Fibroblast of skin of scalp (primary cell): ENCODE measurements at places on chromosomes 3 and 15.

GRCh38 chr3:143121241-143122088, 1.9 kb downstream of the CHST2 start:
- DNase-seq = peak; percentile 76

DNA sequence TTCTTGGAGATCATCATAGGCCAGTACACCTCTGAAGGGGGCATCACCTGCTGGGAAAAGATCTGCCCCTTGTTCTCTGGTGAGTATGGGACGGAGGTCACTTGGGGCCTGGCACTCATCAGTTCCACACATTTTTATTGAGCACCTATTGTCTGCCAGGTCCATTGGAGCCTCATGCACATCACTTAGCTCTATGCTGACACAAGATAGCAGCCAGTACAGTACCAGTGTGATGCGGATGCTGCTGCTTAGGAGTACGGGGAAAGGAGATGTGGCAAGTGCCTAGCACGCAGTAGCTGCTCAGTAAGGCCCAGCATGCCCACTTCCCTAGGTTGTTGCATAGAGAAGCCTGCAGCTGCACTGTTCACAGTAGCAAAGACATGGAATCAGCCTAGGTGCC, 43.4 kb downstream of the SLC6A6 start:
- DNase-seq = no peak

DNA sequence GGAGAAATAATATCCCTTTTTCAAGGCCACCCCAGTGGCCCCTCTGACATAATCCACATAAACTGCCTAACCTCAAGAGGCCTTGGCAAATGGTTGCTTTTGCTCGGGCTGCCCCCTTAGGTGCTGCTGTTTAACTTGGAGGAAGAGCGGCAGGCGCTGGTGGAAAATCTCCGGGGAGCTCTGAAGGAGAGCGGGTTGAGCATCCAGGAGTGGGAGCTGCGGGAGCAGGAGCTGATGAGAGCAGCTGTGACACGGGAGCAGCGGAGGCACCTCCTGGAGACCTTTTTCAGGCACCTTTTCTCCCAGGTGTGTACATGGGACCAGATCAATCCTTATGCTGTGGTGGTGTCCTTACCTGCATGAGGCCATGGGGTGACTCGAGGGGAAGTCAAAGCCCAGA, 15.0 kb downstream of the DUOX1 start:
- no peak for DNase-seq

DNA sequence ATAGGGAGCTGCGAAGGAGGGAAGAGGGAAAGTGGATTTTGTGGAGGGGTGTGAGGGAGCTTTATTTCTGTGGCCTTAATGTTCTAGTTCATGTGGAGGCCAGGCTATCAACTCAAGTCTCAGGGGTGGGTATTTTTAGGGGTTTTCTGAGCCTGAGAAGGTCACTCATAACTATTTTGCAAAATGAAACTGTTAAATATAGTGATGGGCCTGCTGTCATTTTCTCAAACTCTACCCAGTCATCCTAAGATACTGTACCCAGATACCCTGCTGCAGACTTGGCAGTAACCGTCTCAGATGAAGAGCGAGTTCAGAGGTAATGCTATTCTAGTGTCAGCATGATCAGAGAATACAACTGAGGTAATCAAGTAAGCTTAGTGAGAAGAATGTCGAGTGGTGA, 545.0 kb upstream of the TBL1XR1 start:
- no peak for DNase-seq

DNA sequence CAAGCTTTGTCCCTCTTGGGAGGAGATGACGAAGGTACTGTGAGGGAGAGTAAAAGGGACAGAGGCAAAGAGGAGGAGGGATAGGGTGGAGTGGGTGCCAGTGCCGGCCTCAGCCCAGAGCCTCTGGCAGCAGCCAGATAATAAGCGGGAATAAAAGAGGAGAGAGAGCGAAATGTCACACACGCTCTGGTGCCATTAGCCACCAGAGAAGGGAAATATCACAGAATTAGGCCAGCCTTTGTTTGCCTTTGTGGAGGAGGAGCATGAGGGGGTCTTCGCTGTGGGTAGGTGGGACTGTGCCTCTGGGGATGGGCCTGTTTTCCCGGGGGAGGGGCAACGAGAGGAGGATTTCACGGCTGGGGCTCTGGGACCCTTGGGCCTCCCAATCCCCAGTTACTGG, 67.8 kb downstream of the LINGO1 start:
- DNase-seq = no peak

DNA sequence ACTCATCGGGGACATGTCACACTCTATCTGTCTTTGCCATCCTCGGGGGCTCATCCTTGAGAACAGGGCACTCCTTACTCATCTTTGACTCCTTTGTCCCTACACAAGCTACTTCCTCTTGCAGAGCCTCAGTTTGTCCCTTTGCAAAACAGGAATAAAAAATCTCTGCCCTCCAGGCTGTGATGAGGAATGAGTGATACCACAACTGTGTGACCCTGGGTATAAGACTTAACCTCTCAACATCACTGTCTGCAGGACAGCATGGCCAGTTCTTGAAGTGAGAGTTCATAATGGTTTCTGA, 48.5 kb downstream of the IQSEC1 start:
- DNase-seq = no peak

- peak; percentile 12 for DNase-seq
Observed at GRCh38 chr3:56753206-56753820, 48.4 kb downstream of the ARHGEF3 start.

GRCh38 chr3:191236646-191237045, 37.6 kb downstream of the OSTN start:
- DNase-seq = peak; percentile 61

DNA sequence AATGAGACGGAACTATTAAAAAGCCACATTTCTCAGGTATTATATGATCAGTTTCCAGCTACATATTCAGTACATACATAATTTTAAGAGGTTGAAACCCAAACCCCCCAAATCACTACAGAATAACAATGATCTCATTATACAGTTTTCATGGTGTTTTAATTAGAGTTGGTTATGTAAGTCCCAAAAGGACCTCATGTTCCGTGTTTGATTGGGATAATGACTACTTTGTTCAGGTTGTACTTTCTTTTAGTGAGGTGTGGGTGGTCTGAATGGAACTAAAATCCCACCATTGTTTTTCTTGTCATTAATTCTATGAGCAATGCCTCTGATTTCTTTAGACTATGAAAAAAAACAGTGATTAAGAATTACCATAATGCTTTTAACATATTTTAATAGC, 905.6 kb downstream of the NAALADL2 start:
- DNase-seq = no peak

GRCh38 chr3:33096093-33096868, 665 bp downstream of the GLB1 start:
- DNase-seq = peak; percentile 27

GRCh38 chr15:48028712-48029111, 92.1 kb upstream of the SLC24A5 start:
- no peak for DNase-seq

- DNase-seq = no peak
Observed at GRCh38 chr3:61919371-61919770, 358.0 kb downstream of the PTPRG start.

DNA sequence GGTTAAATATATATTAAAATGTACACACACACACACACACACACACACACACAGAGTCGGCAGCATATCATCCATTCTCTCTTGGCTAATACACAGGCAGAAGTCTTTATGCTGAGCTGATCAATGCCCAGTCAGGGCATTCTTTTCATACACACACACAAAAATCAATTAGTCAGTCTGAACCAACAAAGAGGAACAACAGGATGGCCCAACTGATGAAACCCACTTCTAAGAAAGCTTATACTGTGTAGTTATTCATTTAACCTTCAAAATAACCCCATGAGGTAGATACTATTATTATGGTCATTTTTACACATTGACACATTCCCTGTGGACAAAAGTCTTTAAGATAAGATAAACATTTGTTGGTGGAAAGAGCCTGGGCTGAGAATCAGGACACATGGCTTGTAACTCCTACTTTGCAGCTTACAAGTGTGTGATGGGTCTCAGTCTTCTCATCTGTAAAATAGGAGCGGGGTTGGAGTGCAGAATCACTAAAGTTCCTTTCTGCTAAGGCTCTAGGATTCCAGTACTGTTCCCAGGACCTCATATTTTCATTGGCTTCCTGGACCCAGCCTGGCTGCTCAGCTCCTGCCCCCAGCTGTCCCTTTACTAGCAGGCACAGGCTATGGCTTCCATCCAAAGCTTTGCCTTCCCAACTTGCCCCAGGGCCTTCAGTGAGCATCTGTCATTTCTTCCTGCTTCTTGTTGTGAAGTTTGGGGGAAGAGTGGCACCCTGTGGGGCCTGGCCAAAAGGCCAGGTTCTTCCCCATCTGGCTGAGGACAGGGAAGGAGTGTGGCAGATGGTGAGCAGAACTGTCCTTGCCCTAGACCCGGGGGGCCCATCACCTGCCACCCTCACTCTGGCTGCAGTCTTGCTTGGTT, 27.2 kb upstream of the GLCE start:
- DNase-seq = no peak

- DNase-seq = peak; percentile 22
Observed at GRCh38 chr3:55897573-55898224, 410.6 kb upstream of the WNT5A start.

DNA sequence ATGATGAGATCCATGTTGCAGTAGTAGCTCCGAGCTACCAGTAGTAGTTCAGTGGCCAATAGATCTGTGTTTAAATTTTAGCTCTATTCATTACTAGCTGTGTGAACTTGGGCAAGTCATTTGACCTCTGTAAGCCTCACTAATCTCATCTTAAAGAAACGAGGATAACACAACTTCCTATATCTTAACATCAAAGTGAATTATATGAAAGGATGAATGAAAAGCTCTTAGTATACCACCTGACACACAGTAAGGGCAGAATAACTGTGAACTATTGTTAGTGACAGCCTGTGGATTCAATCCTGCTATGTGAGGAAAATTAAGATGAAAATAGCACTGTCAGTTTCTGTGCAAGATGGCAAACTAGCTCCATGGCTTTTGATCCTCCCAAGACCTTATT, 114.5 kb upstream of the PHLDB2 start:
- no peak for DNase-seq

GRCh38 chr3:31762097-31762764, 218.8 kb downstream of the OSBPL10 start:
- DNase-seq = no peak

DNA sequence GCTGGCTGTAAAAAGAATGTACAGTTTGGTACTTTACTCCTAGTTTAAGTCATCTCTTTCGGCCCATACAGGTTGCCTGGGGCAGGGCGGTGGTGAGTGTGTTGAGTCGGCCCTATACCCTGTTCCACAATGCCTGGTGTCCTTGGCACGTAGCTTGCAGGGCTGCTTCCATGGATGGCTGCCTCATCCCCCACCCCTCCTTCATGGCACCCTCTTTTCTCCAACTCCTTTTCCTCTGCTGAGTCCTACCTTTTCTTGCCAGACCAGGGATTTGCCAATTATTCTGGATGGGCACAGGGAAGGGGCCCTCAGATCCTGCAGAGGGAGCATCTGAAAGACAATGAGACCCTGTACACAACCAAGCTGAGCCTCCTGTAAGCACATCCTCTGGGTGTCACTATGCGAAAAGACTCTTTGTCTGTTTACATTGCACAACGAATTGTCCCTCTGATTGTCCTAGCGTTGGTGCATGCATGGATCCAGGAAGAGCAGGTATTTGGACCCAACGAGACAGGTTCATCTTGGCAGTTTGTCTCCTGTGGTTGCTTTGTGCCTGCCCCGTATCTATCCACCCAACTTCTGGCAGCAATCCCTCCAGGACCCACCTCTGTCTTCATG, 73.6 kb upstream of the CGNL1 start:
- no peak for DNase-seq

DNA sequence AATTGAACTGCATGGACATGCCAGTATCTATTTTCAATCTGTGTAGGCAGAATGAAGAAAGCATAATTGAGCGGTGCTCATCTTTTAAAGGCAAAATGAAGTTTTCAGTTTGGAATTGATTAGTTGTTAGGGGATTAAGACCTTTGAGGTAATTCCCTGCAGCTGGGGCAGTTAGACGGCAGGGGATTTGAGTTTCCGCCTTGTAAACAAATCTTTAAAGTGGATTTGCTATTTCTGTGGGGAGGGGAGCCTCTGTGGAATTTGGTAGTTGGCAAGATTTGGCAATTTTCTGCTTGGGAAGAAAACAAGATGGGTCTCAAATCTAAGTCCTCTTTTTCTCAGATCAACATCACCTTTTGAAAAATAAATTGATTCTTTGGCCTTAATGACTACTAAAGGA, 212.5 kb upstream of the CNTN6 start:
- no peak for DNase-seq

DNA sequence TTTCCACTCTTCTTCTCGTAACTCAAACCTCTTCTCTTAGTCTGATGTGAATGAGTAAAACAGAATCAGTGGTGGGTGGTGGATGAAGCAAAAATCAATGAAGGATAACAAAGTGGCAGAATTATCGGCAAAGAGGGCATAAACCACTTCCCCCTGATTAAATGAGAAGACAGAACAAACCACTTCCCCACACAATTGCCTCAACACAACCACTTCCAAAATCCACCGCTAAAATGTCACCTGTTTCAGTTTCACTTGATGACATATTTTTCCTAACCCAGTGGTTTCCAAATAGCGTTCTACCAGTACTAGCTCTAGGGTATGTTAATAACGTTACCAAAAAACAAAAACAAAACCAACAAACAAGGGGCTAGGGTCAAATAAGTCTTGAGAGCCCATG, 478.7 kb upstream of the WNT5A start:
- no peak for DNase-seq

DNA sequence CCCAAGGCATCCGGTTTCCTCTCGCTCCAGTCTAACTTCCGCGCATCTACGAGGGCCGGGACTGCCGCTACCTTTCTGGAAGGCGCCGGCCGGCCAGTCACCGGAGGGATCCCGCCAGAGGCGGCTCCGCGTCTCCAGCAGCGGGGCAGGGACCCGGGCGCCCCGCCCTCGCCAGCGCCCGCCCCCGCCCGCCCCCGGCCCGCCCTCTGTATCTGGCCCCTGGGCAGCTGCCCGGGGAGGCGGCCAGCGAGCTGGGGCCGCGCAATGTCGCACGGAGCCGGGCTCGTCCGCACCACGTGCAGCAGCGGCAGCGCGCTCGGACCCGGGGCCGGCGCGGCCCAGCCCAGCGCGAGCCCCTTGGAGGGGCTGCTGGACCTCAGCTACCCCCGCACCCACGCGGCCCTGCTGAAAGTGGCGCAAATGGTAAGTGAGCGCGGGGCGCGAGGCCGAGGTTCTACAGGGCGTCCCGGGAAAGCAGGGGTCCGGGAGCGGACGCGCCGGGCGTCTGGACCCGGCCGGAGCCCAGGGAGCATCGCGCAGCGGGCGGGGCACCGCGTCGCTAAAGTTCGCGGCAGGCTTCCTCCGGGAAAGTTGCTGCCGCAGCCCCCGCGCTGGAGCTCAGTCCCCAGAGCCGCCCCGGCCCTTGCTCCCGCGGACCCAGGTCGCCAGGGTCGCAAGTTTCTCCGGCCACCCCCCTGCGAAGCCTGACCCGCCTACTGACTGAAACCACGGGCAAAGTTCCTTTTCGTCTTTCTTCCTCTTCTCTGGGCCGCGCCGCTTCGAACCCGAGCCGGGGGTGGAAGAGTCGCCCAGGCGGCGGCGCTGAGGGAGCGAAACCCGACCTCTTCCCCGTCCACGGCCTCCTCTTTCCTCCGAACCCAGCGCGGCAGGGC, at the start of gene CMTM7:
Gene CMTM7, plus strand, starts transcription at position 211 of the 893 bp plus-strand sequence. Its CDS starts 54 bp downstream, at position 265.
- peak; percentile 61 for DNase-seq
